ENCODE measurements at places on chromosomes 2 and 18. TPM values are rescaled to one million over a fixed set of nuclear protein-coding genes. Genes with fewer than 3 reads are reported as not detected.
A peak's percentile ranks its signal among the peaks of the same experiment; 100 is the strongest.

The TMEM17 gene
- total RNA-seq, result 2.6 TPM

The EGR4 gene
- total RNA-seq, result not detected

The REG1B gene
- total RNA-seq, result not detected

The WDCP gene
- 12.4 TPM for total RNA-seq

GRCh38 chr2:240293557-240294461 lies 141.7 kb upstream of the GPC1 start:
- DNase-seq, result peak; percentile 83

GRCh38 chr2:174059178-174059883 lies 94.2 kb upstream of the SP3 start:
- no peak for DNase-seq

Data from osteocyte (in vitro differentiated cells).